Spleen (tissue), 13 donors: ENCODE measurements at places on chromosomes 7 and 10. TPM values are rescaled to one million over a fixed set of nuclear protein-coding genes. Genes with fewer than 3 reads are reported as not detected.
A peak's percentile ranks its signal among the peaks of the same experiment; 100 is the strongest.

GRCh38 chr10:13939391-13939790, 352.6 kb downstream of the PRPF18 start:
- no peak for DNase-seq

DNA sequence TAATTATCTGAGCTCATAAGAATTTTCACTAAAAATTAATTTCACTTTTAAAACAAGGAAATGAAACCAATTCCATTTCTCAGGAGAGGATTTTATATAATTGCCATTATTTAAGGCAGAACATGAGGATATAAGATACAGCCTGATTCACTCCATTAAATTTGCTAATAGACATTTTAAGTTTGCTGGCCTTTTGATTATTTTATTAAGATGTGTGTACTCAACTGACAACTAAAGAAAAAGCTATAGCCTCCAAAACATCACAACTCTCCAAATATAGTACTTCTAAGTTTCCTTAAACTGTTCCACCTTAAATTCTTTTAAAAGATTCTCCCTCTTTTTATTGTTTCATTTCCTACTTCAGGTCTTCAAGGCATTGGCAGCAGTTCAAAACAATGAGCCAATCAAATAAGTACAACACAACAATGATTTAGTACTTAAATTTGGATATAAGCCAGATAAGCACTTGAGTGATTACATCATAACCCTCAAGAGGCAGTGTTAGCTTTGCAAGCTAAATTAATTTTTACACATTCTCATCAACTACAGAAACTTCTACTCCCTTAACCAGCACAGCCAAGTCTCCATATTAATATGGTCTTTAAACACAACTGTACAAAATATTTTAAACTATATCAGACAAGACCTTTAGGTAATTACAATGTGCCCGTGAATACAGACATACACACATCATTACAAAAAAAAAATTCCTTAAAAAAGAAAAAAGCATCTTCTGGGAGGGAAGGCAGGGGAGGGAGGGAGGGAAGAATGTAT, 121.8 kb downstream of the KMT2C start:
- DNase-seq: no peak

GRCh38 chr10:73850863-73851461, 23.4 kb downstream of the CAMK2G start:
- DNase-seq: no peak

- DNase-seq: no peak
Measured at GRCh38 chr7:101133621-101134398, 6.9 kb downstream of the SERPINE1 start.

- no peak for DNase-seq
Measured at GRCh38 chr10:113496111-113497109, 56.4 kb upstream of the HABP2 start.

DNA sequence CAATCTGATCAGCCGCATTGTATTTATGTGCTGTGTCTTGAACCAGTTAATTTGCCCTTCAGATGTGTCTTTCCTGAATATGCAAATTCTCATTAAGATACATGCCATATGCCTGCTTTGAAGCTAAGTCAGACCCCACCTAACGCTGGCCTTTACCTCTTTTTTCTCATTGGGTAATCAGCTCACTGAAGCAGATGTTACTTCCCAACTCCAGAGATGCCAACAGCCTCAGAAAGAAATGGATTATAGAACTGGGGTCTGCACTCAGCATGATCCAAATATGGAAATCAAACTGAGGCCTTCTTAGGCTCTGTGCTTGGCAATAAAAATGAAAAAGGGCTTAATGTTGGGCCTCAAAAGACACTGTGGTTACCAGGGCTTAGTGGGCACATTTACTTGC, 113.9 kb downstream of the FZD1 start:
- no peak for DNase-seq

DNA sequence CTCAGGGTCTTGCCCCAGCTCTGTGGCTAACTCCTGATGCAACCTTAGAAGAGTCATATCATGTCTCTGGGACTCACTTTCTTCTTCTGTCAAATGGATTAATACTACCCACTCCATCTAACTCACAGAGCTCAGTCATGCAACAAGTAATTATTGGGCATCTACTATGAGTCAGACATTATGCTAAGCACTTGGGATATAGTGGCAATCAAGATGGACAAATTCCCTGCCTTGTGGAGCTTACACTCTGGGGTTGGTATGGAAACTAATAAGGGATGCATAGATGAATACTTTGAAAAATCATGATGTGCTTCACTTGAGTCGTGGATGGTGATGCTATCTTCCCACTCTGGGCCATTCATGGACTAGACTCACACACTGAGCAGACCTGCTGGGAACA, 88.9 kb downstream of the KCNMA1 start:
- no peak for DNase-seq

DNA sequence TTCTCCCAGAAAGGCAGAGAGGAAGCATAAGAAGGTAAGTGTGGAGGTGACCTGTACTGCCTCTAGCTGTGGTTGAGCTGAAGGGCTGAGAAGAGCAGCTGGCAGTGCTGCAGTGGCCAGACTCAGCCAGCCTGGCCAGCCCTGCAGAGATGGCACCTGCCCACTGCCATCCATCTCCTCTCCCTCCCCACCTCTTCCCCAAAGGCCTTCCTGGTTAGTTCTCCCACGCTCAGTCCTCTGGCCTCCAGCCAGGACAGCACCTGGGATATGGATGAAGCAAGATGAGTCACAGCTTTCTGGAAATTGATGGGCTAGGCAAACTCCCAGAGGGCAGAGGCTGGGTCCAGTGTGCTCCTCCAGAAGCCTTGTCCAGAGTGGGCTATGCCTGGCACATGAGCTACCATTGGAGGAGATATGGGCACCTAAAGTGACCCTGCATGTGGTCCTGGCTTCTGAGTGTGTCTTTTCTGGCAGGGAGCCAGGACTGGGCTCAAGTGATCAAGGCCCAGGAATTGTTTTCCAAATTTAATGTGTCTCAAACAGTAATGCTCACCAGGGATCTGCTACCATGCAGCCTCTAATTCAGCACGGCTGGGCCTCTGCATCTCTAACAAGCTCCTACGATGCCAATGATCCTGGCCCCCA, 81.0 kb upstream of the CACUL1 start:
- no peak for DNase-seq

- peak; percentile 72 for DNase-seq
Measured at GRCh38 chr7:31076641-31077310, 24.7 kb downstream of the ADCYAP1R1 start.

GRCh38 chr7:121109145-121109544, 120.6 kb downstream of the CPED1 start:
- DNase-seq: no peak

Gene PVRIG
- 58.7 TPM for total RNA-seq

Gene C7orf33
- total RNA-seq: not detected

Gene SLC18A3
- not detected for total RNA-seq

Gene THSD7A
- total RNA-seq: 6.5 TPM
